ENCODE measurements at places on chromosomes 7 and 10. TPM values are rescaled to one million over a fixed set of nuclear protein-coding genes. Genes with fewer than 3 reads are reported as not detected.

The DENND2A gene
- total RNA-seq, result 11.9 TPM

GRCh38 chr7:45525057-45525456 is 49.1 kb upstream of the ADCY1 start:
- no peak for DNase-seq

DNA sequence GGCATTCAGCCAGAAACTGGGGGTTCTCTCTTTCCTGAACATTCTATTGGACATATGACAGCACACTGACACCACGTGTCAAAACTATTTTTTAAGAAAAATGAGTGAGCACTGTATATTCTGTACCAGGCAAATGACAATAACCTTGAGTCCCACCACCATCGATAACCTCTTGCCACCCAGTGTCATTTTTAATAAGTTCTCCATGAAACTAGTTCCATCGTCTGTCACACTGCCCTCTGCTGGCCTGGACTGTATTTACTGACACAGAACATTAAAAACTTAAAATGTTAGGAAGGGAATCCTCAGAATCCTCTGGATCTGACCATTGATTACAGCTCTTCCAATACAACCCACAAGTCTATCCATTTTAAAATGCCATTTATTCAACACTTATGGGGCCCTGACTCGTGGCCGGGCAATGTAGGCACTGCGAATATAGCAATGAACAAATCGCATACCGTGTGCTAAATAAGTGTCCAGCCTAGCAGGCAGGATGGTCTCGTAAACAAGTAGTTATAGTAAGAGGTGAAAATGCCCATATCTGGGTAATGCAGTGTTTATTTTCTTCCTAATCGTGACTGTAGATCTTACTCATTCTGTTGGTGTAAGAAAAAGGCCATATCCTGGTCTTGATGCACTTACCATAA is 35.9 kb upstream of the CACNB2 start:
- DNase-seq, result peak; percentile 18

DNA sequence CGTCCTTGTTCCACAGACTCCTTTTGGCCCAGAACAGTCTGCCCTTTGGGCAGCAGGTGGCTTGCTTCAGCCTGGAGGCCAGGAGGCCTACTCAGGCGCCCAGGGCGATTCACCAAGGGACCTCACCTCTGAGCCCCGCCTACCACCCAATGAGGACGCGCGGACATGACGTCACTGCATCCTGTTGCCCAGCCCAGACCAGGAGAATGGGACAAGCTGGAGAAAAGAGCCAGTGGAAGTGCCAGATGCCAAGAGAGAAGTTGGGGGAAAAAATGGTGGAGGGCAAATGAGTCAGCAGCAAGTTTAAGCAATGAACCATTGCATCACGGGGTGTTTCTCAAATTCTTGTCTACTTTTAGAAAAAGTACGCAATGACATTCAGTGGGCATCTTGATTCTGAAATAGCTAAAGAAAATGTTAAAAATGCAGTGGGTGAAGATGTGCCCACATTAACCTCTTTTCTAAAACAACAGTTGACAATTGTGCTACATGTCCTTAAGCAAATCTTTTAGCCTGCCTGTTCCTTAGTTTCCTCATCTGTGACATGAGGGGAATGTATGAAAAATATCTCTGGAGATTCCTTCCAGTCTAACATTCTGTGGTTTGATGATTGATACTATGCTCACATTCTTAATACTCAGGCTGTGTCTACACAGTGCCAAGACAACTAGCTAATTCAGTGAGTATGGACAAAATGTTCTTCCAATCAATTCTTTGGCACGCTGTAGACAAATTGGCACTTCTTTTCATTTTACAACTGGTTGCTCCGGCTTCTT is 23.9 kb upstream of the LEP start:
- peak; percentile 57 for DNase-seq

- DNase-seq, result no peak
Measured at GRCh38 chr7:99191869-99192596, 15.9 kb downstream of the KPNA7 start.

GRCh38 chr7:101153969-101154692 is at the start of gene AP1S1:
Gene AP1S1, plus strand, starts transcription at chr7:101154476. Its CDS starts 39 bp downstream, at chr7:101154515.
- peak; percentile 99 for DNase-seq

DNA sequence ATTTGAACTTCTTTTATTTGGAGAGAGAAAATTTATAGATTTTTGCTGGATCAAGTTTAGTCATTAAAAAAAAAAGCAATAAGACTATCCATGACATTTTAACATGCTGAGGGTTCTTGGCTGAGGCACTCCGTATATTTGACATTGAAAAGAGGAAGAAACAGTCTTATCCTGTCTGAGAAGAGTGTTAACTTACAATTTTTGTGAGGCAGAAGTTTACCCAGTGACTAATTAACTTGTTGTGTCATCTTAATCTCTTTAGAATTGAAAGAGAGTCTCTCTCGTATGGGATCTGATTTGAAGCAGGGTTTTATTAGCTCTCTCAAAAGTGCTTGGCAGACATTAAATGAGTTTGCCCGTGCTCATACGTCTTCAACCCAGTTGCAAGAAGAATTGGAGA is 39.3 kb downstream of the SEC23IP start:
- DNase-seq, result no peak

The PRTFDC1 gene
- 13.4 TPM for total RNA-seq

The GOLGA7B gene
- not detected for total RNA-seq

The KCNMA1 gene
- total RNA-seq, result 0.94 TPM

- no peak for DNase-seq
Measured at GRCh38 chr7:144641389-144642044, 194.3 kb downstream of the TPK1 start.

The AOC1 gene
- total RNA-seq, result not detected

The CFAP43 gene
- total RNA-seq, result 0.21 TPM

The CLRN3 gene
- total RNA-seq, result not detected

The TMEM236 gene
- 0.03 TPM for total RNA-seq

DNA sequence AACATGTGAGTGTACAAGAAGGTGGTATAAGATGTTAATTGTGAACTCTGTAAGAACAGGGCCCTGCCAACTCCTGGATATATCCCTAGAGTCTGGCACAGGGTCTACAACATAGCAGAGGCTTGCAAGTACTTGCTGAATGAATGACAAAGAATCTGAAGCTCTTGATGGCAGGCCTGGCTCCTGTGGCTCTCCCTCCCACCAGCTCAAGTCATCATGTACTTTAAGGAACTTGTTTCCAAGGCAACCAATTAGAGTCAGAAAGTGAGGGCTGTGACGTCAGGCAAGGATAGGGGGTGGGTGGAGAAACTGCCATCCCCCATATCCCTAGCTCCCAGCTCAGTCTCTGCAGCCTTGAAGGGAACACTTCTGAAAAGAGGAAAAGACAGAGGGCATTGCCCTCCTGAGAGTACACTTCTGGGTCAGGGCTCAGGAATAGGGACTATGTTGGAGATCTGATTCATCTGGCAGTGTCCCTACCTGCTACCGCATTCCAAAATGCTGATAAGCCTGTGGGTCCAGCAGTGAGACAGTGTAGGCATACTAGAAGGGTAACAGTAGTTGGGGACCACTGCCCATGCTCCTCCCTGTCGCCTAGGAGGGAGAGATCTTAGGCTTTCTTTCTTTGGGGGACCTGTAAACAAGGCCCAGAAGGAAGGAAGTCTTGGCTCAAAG is 34.6 kb upstream of the BTRC start:
- DNase-seq, result peak; percentile 75

DNA sequence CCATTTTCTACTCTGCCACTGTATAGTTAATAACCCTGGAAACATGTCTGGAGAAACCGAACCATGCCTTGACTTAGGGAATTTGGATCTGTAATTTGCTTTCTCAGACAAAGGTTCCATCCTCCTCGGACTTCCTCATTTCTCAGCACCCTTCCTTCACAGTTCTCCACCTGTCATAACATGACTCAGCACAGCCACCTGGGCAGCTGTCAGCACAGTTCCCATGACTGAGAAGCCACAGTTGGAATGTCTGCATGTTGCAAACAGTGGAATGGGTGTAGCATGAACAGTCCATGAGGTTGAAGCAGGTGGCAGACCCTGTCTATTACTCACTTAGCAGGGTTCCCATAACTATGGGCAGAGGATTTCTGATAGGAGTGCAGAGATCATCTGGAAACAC is 634 bp upstream of the OR9A4 start:
- DNase-seq, result no peak

GRCh38 chr7:156389116-156389692 is 251.4 kb upstream of the RNF32 start:
- no peak for DNase-seq

DNA sequence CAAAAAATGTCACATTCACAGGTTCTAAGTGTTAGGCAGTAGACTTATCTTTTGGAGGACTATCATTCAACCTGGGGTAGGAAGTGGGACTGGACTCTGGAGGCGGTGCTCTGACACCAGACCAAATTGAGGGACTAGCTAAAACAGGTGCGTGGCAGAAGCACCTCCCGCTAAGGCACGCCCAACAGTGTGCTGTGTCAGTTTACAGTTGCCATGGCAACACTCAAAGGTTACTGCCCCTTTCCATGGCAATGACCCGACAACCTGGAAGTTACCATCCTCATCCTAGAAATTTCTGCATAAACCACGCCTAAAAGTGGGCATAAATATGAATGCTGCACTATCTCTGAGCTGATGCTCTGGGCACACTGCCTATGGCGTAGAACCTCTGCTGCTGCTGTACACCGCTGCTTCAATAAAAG is 14.0 kb upstream of the BLNK start:
- DNase-seq, result peak; percentile 43

- peak; percentile 81 for DNase-seq
Measured at GRCh38 chr10:80204677-80205476, 460 bp downstream of the ANXA11 start.

The CYP26A1 gene
- 190 TPM for total RNA-seq

DNA sequence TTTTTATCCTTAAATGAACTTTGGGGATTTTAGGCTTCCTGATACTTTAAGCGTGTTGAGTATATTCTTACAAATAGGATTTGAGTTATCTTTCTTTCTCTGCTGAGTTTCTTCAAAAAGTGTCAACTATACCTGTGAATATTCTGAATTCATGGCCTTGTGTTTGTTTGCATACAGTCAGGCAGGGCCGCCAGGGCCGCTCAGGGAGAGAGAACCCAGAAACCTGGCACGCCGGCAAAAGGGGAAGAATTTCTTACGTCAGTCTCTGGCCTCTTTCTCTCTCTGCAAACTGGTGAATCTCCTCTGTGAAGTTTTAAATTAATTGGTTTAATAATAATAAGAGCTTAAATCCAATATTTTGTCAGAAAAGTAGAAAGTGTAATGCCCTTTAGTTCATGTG is 29.3 kb upstream of the BNIP3 start:
- DNase-seq, result no peak

DNA sequence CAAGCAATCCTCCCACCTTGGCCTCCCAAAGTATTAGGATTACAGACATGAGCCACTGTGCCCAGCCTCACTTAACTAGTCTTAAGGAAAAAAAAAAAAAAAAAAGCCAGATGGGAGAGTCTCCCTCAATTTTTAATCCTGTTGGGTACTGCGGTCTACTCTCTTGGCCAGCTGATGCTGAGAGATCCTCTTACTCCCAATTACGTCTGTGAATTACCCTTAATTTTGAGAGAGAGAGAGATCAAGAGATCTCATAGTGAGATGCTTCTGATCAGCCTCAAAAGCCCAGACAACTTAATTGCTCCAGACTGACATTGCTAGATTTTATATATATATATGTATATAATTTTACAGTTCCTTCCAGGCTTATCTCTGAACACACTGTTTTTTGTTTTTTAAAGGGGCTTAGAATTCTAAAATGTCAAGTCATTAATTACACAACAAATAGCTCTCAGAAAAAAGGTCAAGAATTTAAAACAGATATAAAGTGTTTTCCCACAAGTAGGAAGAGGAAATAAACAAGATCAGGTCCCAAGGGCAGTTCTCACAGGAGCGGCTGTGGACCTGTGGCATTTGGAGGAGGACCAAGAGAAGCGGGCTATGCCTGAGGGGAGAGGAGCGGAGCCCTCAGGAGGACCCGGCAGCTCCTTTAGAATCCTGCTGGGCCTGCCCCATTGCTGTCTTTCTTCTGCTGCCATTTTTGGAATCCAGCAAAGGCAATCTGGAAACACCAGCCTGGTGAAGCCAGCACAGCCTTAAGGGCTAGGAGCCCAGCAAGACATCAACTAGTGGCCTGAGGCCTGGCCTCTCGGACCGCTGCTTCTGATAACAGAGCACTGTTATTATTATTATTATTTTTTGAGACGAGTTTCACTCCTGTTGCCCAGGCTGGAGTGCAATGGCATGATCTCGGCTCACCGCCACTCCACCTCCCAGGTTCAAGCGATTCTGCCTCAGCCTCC is 30.1 kb downstream of the DENND2A start:
- no peak for DNase-seq

The ELN gene
- 2.7 TPM for total RNA-seq

- no peak for DNase-seq
Measured at GRCh38 chr10:110224992-110225391, 17.6 kb downstream of the MXI1 start.

The AKR1C2 gene
- 0.11 TPM for total RNA-seq

The HOXA3 gene
- total RNA-seq, result not detected

The ACTR3C gene
- 0.73 TPM for total RNA-seq

DNA sequence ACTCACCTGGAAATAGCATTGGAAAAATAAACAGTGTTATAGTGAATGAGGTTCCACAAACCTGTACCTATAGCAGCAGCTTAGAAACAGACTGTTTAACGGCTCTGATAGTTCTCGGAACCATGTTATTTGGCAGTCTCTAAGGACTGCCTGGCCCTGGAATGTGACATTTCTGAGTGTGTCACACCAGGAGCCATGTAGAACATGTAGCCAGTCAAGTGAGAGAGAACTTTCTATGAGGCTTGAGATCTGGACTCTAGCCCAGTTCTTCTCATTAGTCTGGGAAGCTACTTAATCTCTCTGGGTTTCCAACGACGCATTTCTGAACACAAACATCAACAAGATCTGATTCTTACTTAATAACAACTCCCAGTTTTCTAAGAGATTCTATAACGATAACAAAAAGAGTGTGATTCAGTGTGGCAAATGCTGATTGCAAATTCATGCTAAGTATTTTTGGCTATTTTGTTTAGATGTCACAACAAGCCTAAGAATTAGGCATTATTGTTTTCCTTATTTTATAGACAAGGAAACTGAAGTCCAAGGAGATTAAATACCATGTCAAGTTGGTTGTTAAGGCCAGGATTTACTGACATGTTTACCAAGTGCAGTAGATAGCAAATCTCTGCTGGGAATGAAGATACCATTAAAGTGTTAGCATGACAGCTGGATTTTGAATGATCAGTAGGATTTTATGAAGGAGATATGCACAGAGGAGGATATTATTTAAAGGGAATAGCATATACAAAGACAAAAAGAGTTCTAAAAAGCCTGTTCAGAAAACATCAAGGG is 47.2 kb downstream of the APBB1IP start:
- no peak for DNase-seq

The SRPK2 gene
- 36.6 TPM for total RNA-seq

GRCh38 chr7:152120210-152120609 is 94.7 kb downstream of the GALNT11 start:
- no peak for DNase-seq

The PTF1A gene
- 0.48 TPM for total RNA-seq

The PDLIM1 gene
- 31.3 TPM for total RNA-seq

GRCh38 chr7:152633504-152633903 is 42.4 kb downstream of the XRCC2 start:
- no peak for DNase-seq

GRCh38 chr10:96833220-96834001 is 1.3 kb downstream of the LCOR start:
- DNase-seq, result peak; percentile 69

- DNase-seq, result no peak
Measured at GRCh38 chr7:79182283-79182682, 271.2 kb downstream of the MAGI2 start.

The ASAH2 gene
- 4.4 TPM for total RNA-seq

The NIPSNAP2 gene
- 80.3 TPM for total RNA-seq

The NPY4R gene
- total RNA-seq, result not detected

GRCh38 chr10:84727398-84727797 is 399.0 kb downstream of the CCSER2 start:
- DNase-seq, result no peak

GRCh38 chr7:100642534-100642907 is 1.2 kb upstream of the TFR2 start:
- peak; percentile 96 for DNase-seq
